ENCODE measurements at places on chromosomes 1 and 21.

DNA sequence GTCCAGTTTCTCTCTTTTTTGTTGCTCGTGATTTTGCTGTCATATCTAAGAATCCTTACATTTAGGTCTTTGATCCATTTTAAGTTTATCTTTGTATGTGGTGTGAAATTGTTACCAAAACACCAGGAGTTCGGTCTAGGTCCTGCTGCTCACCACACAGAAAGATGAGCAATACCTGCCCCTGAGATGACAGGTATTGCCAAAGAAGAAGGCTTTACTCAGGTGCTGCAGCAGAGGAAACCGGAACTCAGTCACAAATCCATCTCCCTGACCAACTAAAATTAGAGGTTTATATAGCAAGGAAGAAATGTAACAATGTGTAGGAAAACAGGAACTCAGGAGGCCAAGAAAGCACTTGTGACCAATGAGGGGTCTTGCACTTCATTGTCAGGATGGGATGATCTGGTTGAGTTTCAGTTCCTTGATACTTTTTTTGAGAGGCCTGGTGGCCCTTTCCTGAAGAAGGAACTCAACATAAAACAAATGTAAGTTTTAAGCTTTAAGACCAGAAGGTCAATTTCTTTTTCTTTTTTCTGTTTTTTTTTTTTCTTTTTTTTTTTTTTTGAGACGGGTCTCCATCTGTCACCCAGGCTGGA, 16.5 kb upstream of the SETDB1 start:
- DNase-seq = no peak

DNA sequence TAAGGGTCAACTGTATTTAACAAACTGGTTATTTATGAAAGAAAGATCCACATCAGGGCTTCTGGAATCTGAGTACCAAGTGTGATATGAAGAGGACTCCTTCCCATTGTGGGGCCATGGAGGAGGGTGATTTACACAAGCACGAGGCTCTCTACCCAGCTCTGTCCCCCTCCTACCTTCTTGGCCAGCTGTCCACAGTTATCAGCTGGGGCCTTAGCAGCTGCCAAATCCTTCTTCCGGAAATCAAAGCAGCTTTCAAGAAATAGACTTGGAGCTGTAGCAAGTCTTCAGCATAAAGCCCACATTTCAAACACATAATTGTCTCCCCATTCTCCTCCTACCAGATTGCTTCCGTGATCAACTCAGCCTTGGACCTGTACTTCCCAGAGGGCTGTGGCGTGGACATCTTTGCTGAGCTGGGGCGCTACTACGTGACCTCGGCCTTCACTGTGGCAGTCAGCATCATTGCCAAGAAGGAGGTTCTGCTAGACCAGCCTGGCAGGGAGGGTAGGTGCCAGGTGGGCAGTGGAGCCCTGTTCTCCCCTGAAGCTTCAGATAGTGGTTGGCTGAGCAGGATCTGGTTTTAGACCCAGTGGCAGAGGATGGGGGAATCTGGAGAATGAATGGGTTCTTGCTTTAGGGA, 15.5 kb downstream of the AZIN2 start:
- no peak for DNase-seq

- peak; percentile 44 for DNase-seq
These were observed 224.8 kb downstream of the NTNG1 start for GRCh38 chr1:107365527-107366240.

- DNase-seq = no peak
These were observed 21.4 kb upstream of the FASLG start for GRCh38 chr1:172637522-172637921.

DNA sequence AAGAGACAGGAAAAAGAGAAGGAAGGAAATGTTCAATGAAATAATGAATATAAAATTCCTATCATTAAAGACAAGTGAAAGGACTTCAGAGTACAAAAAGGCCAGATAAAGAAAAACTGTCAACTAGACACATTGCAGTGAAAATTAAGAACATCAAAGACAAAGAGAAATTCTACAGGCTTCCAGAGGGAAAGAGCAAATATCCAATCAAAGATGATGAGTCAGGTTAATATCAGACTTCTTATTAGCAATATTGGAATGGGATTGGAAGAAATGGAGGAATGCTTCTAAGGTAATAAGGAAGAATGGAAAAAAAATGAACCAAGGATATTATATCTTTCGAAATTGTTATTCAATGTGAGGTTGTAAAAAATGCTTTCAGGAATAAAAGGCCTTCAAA, 7.8 kb downstream of the PLA2G2A start:
- no peak for DNase-seq

DNA sequence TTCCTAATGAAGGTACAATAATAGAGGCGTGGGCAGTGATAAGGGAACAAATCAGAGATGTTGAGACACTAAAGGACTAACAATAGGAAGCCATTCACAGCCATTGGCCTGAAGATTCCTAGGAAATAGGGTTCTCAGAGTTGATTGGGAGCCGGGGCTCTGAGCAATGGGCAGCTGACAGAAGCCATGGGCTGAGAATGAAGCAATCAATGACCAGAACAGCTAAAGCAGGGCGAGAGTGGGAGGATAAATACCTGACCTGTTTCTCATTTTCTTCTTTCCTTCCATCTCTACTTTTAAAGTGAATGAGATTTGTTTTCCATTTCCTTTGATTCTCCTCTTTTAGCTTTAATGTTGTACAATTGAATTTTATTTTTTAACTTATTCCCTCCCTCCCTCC, 774.7 kb upstream of the ADGRL4 start:
- no peak for DNase-seq
